Ascending aorta (tissue), 2 donors: ENCODE measurements at places on chromosomes 11 and 22. TPM values are rescaled to one million over a fixed set of nuclear protein-coding genes. Genes with fewer than 3 reads are reported as not detected.

The ZNRF3 gene
- total RNA-seq: 49.1 TPM

The JHY gene
- 1.3 TPM for total RNA-seq

The HBB gene
- 1,146 TPM for total RNA-seq

DNA sequence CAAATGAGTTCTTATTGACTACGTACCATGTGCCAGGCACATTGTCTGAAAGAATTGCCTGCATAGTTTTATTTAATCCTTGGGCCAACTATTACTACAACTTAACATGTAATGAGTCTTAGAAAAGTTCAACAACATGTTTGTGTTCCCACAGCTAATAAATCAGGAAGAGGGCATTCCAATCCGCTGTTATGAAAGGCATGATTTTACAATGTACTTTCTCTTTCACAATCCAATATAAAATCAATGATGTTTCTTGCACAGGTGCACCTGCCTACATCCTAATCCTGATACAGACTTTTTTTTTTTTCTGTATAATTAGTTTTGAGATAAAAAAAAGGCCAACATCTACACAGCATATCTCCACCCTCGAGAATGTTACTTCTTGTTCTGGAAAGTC lies 728.4 kb upstream of the CCDC90B start:
- no peak for DNase-seq

GRCh38 chr11:4086575-4087353 lies 7.8 kb upstream of the RRM1 start:
- DNase-seq: no peak

- DNase-seq: no peak
Measured at GRCh38 chr11:44226945-44227344, 83.0 kb downstream of the ALX4 start.

- no peak for DNase-seq
Measured at GRCh38 chr11:67364169-67364568, 9.2 kb downstream of the CLCF1 start.

DNA sequence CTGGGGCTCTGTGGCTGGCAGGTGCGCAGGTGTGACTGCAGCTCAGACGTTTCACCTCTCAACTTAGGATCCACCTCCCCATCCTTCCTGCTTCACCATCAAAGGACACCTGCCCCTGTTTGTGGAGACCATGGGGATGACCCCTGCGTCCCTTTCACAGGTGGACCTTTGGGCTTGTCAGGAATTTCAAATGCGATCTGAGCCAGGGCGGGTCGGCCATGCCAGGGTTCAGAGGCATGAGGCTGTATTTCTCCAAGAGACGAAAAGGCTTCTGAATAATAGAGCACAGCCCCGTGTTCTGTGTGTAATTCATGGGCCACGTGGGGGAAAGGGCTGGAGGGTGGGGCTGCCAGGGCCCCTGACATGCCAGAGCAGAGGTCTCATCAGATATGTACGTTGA lies 668.0 kb downstream of the BRD1 start:
- no peak for DNase-seq

- DNase-seq: no peak
Measured at GRCh38 chr11:84250834-84251613, 964.9 kb upstream of the CCDC90B start.

DNA sequence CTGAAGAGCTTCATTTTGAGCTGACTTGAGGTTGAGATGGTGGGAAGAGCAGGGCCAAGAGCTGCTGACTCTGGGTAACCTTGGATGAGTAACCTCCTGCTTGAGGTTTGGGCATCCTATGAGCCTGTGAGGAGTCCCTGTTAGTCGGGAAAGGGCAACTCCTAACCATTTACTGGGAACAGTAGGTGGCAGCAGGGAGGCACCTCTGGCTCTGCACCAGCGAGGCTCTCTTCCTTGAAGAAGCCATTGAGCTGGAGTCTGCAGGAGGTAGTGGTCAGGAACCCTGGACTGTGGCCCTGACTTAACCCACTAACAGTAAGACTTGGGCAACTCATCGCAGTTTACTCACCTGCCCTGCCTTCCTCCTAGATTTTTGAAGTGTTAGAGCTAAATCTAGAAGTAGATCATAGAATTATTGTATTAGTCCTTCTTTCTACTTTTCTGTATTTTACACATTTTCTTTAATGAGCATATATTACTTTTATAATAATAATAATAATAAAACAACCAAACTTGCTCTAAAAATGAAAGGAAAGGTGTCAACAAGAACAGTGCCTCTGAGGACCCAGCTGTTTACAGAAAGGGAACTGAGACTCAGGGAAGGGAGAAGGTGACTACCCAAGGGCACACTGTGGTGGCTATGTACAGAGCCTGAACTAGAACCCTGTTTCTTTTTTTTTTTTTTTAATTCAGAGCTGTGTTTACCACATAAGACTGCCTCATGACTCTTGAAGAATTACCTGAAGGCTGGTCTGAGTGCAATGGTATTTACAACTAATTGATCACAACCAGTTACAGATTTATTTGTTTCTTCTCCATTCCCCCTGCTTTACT lies 47.5 kb downstream of the MEI1 start:
- DNase-seq: no peak

- no peak for DNase-seq
Measured at GRCh38 chr11:19441752-19442553, 201.2 kb upstream of the E2F8 start.

- DNase-seq: no peak
Measured at GRCh38 chr11:93169950-93170561, 27.7 kb downstream of the SLC36A4 start.

DNA sequence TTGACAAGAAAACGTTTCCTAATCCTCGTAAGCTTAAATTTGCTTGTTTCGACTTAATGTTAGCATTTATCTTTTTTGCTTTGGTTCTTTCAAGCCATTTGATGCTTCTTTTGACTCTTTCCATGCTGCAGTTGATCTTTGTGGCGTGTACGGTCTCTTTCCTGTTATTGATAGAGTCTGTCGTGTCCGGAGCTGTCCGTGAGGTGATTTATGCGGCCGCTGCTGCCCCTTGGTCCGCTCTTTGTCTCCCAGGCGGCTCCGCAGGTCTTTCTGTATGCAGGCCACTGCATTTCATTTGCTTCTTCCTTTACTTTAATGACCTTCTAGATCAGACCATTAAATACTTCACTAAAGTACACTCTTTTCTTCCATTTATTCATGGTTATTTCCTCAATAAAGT lies 50.3 kb downstream of the TBC1D22A start:
- no peak for DNase-seq

DNA sequence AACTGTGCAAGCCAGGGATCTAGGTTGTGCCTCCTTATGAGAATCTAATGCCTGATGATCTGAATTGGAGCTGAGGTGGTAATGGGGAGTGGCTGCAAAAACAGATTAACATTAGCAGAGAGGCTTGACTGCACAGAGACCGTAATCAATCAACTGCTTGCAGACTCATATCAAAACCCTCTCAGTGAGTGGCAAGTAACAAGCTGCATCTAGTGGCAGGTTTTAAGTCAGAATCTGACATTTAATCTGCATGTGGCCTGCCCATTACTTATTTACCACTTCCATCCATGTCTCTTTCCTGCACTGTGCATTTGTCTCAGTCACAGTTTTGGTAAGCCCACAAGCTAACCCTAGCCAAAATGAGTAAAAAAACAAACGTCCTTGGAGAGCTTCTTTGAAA lies 11.2 kb downstream of the C11orf58 start:
- DNase-seq: no peak

GRCh38 chr22:33896154-33896553 lies 24.1 kb downstream of the LARGE1 start:
- no peak for DNase-seq

DNA sequence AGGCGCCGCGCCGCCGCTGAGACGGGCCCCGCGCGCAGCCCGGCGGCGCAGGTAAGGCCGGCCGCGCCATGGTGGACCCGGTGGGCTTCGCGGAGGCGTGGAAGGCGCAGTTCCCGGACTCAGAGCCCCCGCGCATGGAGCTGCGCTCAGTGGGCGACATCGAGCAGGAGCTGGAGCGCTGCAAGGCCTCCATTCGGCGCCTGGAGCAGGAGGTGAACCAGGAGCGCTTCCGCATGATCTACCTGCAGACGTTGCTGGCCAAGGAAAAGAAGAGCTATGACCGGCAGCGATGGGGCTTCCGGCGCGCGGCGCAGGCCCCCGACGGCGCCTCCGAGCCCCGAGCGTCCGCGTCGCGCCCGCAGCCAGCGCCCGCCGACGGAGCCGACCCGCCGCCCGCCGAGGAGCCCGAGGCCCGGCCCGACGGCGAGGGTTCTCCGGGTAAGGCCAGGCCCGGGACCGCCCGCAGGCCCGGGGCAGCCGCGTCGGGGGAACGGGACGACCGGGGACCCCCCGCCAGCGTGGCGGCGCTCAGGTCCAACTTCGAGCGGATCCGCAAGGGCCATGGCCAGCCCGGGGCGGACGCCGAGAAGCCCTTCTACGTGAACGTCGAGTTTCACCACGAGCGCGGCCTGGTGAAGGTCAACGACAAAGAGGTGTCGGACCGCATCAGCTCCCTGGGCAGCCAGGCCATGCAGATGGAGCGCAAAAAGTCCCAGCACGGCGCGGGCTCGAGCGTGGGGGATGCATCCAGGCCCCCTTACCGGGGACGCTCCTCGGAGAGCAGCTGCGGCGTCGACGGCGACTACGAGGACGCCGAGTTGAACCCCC lies 798 bp downstream of the BCR start:
- no peak for DNase-seq

DNA sequence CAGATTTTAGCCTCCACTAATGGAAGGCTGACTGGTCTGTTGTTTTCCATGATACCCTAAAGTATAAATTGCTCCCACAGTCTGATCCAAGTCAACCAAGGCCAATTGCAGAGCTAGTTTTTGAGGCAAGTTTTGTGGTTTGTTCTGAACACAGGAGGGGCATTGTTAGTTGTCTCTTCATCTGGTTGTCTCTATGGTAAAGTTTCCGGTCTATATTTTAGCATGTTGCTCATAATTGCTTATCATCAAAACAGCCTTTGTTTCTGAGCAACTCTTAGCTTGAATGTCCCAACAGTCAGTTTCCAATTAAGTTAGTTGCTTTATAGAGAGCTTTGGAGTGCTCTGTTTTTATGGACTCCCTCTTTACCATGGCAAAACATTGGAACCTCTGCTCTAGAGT lies 217.6 kb upstream of the CARD18 start:
- DNase-seq: no peak

DNA sequence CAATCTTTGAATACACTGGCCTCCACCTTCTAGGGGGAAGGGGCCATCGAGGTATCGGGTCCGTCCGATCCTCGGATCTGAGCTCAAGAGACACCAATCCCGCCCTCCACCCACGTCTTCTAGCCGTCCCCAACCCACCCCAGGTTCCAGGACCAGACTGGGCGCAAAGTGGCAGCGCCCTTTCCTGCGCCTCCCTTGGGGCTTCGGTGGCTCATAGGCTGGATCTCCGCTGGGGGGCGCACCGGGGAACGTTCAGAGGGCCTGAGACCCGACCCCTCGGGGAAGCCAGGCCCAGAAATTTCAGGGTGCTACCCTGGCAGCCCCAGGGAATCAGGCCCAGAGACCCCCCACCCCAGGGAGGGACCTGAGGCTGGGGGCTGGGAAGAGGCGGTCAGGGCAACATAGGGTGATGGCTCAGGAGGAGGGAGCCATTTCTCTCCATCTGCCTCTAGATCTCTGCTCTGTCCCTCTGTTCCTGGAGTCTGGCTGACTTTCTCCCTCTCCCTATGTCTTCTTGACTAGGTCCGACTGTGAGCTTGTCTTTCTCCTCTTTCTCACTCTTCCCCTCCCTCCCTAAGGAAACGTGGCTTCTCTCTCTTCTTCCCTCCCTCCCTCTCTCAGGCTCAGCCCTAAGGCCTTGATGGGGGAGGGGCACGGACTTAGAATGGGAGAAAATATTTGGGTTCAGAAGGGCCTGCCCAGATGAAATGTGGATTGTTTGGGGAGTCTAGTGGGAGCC lies 1.1 kb downstream of the CREB3L1 start:
- DNase-seq: no peak

- no peak for DNase-seq
Measured at GRCh38 chr11:19323502-19323901, 82.8 kb upstream of the E2F8 start.

DNA sequence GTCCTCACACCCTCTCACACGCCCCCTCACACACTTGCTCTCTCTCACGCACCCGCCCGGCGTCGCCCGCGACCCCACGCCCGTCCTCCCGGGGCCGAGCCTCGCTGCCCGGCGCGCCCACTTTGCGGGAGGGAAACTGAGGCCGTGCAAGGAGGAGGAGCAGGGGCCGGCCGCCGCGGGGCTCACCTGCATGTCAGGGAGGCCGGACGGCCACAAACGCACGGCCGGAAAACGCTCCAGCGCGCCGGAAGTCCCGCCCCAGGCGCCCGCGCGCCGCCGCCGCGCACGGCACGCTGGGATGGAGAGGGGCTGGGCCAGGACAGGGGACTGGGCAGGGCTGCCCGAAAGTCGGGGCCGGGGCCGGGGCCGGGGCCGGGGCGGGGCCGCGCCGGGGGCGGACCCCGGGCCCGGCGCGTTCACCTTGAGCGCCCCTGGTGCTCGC lies at the start of gene CHID1:
Gene CHID1 (minus strand): TSS at position 222 of the 442 bp plus-strand sequence. CDS start 5,994 bp downstream, outside the sequence.
- peak; percentile 92 for DNase-seq

- no peak for DNase-seq
Measured at GRCh38 chr11:114556135-114556534, 3.5 kb downstream of the NXPE1 start.

DNA sequence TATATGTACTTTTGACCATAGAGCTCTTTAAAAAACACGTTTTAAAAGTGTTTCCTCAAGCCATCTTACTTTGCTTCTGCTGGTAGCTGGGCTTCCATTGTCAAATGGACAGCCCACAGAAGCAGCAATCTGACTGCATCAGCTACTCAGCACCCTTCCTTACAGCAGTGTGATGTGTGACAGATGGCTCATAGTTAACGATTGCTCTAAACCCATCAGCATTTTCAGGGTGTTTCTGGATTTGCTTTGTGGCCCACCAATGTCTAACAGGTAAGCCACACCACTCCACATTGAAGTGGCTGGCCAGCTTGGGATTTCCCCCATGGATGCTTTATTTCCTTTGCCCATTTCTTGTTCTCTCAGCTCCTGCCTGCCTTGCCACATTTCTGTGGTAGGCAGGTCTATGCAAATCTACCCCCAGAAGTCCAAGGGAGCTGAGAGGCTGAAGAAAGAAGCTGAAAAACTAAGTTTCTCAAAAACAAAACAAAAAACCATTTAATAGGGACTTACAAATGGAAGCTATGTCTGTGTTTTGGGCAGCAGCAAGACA lies 7.3 kb upstream of the FAR1 start:
- no peak for DNase-seq
